Cerebellum (tissue), 4 donors: ENCODE measurements at places on chromosomes 1 and 21. TPM values are rescaled to one million over a fixed set of nuclear protein-coding genes. Genes with fewer than 3 reads are reported as not detected.

GRCh38 chr1:230283678-230284077, 142.5 kb downstream of the PGBD5 start:
- no peak for DNase-seq

The HHAT gene
- total RNA-seq = 7.6 TPM

- DNase-seq = peak; percentile 81
These were observed 78.4 kb upstream of the LRRN2 start for GRCh38 chr1:204763773-204764427.

The OR2T10 gene
- total RNA-seq = not detected

- no peak for DNase-seq
These were observed 83.9 kb downstream of the MAST2 start for GRCh38 chr1:45887156-45887842.

GRCh38 chr1:236356141-236356540, 37.9 kb upstream of the EDARADD start:
- no peak for DNase-seq

- DNase-seq = no peak
These were observed 1.2 kb downstream of the PSMG1 start for GRCh38 chr21:39182016-39182415.

The LRRC39 gene
- total RNA-seq = 4.0 TPM
